SJSA1 (cell line): ENCODE measurements at places on chromosomes 7 and 10. TPM values are rescaled to one million over a fixed set of nuclear protein-coding genes. Genes with fewer than 3 reads are reported as not detected.

CYP26A1 gene
- total RNA-seq = 1.2 and 1.7 TPM in 2 replicates

NUTM2E gene
- 0.05 TPM in 1 of 2 replicates, not detected in the other for total RNA-seq

DEPP1 gene
- 4.9 and 6.8 TPM in 2 replicates for total RNA-seq

TBC1D12 gene
- 12.1 and 22.3 TPM in 2 replicates for total RNA-seq

MRC1 gene
- total RNA-seq = not detected in 2 replicates

LOXL4 gene
- total RNA-seq = 0.55 TPM in 1 of 2 replicates, not detected in the other

FAM131B gene
- 0.16 and 0.41 TPM in 2 replicates for total RNA-seq

GRCh38 chr7:154627646-154628290 is 375.2 kb downstream of the PAXIP1 start:
- DNase-seq = no peak

DNA sequence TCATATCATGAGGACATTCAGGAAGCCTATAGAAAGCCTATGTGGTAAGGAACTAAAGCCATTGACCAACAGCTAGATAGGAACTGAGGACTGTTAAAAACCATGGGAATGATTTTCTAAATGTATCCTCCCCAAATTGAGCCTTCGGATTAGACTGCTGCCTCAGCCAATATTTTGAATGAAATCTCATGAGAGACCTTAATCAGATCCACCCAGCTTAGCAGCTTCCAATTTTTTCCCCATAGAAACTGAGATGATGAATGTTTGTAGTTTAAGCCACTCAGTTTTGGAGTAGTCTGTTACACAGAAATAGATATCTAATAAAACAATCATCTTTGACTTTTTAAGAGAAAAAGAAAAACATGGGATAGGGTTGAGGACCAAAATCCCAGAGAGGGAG is 292.0 kb downstream of the HPSE2 start:
- DNase-seq = no peak

- DNase-seq = no peak
Measured at GRCh38 chr7:380139-380485, 90.1 kb downstream of the FOXL3 start.

- no peak for DNase-seq
Measured at GRCh38 chr7:132489776-132490237, 86.5 kb downstream of the PLXNA4 start.

DNA sequence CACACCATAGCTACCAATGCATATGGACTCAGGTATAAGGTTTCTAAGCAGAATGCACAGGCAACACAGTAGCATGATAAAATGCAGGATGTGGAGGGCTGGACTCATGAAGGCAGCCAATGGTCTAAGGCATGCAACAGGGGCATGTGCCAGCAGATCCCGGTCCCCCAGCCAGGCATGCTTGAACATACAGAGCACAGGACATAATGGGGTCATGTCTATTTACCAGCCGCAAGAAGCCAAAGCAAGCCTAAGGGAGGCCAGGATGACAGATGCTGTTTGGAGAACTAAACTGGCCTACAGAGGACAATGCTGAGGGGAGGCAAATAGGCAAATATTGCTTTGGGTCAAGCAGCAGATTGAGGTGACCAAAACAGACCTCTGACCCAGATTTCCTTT is 60.0 kb upstream of the PDLIM1 start:
- no peak for DNase-seq

- no peak for DNase-seq
Measured at GRCh38 chr7:93176992-93177580, 28.9 kb upstream of the SAMD9L start.

- DNase-seq = no peak
Measured at GRCh38 chr10:107371801-107372200, 207.3 kb upstream of the SORCS1 start.

- no peak for DNase-seq
Measured at GRCh38 chr7:128867241-128867640, 4.6 kb downstream of the ATP6V1F start.

DNA sequence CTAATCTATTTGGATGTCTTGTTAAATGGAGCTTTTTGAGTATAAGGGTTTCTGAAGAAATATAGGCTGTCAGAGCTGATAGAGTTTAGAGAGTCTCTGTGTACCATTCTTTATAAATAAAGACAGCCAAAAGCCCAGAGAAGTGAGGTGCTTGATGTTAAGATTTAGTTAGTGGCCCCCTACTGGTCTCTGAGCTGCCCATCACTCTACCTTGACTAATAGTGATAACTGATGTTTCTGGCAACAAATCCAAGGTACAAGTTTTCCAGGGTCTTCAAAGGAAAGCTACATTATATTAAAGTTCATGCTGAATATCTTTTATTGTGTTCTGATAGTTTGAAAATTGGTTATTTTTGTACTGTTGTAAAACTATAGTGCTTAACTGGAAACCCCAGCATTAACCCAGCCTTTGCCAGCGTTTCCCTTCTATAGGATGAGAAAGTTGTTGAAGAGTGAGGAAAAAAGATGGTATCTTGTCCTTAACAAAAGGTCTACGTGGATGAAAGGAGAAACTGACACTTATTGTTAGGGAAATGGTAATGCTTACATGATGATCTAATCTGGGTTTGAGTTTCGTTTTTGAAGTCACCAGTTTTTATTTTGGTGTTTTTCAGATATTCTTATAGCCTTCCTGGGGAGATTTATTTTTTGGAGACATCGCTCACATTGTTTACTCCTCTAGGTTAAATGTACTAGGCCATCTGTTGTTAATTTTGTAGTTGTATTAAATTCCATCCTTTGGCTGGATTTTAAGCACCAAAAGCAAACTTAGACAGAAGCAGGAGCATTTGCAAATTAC is 79.0 kb downstream of the AUTS2 start:
- no peak for DNase-seq

- DNase-seq = no peak
Measured at GRCh38 chr10:71419002-71419540, 22.4 kb downstream of the CDH23 start.

GRCh38 chr7:103984050-103984449 is 5.4 kb downstream of the RELN start:
- no peak for DNase-seq

DNA sequence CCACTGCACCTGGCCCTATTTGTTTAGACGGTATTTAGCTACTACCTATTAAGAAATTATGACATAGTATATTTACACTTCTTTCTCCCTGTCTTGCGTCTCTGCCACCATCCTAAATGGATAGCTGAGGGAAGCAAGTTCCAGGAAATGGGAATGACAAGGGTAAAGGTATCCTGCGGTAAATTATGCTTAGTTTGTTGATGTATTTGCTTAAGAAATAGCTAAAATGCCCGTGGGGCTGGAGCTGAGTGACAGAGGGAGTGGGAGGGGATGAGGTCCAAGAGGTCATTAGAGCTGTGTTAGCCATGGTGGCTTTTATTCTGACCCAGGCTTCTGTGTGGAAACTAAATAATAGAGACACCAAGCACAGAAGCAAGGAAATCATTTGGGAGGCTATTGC is 29.0 kb upstream of the UBE2D1 start:
- DNase-seq = no peak

DNA sequence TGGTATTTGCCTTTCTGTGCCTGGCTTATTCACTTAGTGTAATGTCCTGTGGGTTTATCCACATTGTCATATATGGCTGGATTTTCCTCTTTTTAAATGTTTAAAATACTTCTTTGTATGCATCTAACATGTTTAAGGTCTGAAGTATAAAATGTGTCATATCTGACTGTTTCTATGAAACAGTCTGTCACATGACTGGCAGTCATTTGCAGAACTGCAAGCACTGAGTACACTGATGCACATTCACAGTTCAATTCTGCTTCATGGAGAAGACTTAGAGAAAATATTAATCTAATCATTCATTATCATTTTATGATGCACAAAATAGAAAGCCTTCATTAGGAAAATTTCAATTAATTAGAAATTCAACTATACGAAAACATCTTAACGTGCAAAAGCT is 119.7 kb upstream of the PRSS58 start:
- no peak for DNase-seq

DNA sequence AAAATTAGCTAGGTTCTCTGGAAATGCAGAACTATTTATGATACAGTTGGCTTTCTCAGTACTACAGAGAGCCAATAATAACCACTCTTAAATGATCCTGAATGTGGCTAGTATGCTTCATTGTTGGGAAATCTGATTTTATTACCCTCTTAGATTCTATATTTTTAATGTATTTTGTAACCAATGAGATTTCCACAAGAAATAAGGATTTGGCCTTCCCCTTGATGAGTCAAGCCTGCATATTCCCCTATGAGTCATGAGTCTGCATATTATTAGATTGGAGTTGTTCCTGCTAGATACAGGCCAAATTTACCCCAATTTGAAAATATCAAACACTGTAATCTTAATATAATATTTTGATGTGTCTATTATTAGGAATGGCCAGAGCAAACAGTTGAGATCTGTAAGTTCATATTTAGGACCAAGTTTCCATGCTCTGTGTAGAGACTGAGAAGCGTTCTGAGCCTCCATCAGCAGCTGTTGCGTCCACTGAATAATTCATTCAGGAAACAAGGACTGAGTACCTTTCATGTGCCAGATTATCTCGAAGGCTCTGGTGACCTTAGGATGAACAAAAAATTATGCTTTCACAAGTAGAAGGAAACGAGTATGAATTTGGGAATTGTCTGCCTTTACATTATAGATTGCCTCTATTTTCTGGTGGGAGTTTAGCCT is 793.4 kb downstream of the NRG3 start:
- DNase-seq = no peak

DNA sequence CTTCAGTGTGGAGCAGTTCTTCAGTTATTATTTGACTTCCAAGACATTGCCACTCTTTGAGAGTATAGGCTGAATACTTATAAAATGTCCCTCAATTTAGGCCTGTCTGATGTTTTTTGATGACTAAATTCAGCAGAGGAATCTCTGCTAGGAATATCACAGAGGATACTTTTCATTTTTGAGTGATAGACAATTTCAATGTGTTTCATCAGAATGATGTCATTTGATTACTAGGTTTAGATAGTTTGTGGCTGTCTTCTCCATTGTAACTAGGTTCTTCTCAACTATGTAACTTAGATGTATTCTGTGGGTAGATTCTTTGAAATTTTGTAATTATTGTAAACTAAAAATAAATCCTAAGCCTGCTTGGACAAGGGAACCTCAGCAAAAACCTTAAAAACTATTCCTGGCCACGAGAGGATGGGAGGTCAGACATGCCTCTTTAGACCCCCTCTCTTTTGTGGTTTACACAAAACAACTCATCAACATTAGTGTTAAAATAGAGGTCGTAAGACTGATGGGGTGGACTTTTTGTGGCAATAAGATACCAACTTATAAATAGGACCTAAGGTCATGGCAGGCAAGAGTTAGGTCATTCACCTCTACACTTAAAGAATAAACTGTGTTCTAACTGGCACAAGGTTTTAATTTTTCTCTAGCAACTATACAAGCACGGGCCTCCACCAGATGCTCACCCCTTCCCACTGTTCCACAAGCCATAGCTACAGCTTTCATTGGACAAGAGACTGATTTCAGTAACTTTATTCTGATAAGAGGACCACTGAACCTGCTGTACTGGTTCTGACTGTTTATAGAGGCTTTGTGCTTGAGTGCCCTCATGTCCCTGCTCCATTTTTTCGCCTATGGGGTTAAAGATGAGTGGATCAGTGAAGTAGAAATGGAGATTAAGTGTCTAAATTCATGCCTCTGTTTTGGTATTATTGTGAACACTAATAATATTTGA is 33.7 kb downstream of the CYP2C8 start:
- DNase-seq = no peak

DNA sequence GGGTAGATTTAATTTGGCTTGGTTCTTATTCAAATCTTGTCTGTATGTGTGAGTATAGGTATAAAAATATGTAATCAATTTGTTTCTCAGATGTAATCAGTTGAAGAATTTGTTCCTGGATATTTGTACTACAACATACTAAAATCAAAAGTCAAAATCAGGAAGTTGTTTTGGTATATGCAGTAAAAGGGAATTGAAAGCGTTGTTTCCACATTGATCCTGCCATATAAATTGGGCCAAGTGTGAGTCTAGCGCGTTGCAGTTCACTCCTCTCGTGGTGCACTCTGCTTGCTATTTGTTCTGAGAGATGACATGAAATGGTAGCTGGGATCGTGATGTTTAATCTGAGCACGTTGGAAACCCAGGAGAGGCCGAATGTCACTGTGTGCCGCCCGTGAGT is 55.9 kb downstream of the SHH start:
- DNase-seq = no peak

DNA sequence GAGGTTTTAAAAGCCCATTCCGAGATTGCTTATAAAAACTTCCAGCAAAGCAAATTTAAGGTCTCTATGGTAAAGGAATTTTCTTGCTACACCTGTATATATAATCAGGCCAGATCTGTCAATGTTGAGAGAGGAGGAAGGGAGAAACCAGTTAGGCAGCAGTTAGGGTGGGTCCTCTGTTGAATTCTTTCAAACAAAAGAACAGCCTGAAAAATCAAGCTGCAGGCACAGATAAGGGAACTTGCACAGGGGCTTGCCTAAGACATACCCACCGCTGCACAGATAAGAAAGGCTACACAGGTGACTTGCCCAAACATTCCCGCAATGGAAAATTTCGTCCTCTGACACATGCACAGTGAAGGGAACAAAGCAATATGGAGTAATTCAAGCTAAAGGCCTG is 59.8 kb upstream of the IMMP2L start:
- no peak for DNase-seq
